T-helper 2 cell treated with Interferon-gamma antibody and Interleukin-4, amounts not matched to agents 100 ng/mL and 5 ng/mL, for 36 hours (primary cell): ENCODE measurements at places on chromosomes 1 and 21. TPM values are rescaled to one million over a fixed set of nuclear protein-coding genes. Genes with fewer than 3 reads are reported as not detected.

Gene MRPL55
- 35.9 and 36.2 TPM in 2 replicates for total RNA-seq

Gene FMOD
- total RNA-seq, result 0.07 TPM in 1 of 2 replicates, not detected in the other

Gene DNAJC28
- total RNA-seq, result 0.23 TPM in 1 of 2 replicates, not detected in the other

Gene SZT2
- 72.7 and 77.9 TPM in 2 replicates for total RNA-seq

Gene ARTN
- 0.48 and 0.64 TPM in 2 replicates for total RNA-seq

Gene TTLL10
- total RNA-seq, result 0.30 and 0.89 TPM in 2 replicates

Gene LCE1D
- not detected in 2 replicates for total RNA-seq

Gene TNFRSF4
- 46.0 and 47.8 TPM in 2 replicates for total RNA-seq

Gene BRDT
- total RNA-seq, result not detected in 2 replicates

Gene INTS11
- 115 and 116 TPM in 2 replicates for total RNA-seq
